Stimulated activated CD4-positive, alpha-beta T cell treated with anti-CD3 and anti-CD28 coated beads, Interleukin-2, amount 100 ng/mL, for 24 hours (primary cell): ENCODE measurements at places on chromosomes 5 and 9.

- DNase-seq, result peak; percentile 97
These were observed at the start of gene FAM193B for GRCh38 chr5:177554474-177555111. FAM193B (minus strand) TSS chr5:177554563; CDS start chr5:177554458, 105 bp downstream.

GRCh38 chr9:117116084-117116483, 298.8 kb downstream of the ASTN2 start:
- DNase-seq, result no peak

DNA sequence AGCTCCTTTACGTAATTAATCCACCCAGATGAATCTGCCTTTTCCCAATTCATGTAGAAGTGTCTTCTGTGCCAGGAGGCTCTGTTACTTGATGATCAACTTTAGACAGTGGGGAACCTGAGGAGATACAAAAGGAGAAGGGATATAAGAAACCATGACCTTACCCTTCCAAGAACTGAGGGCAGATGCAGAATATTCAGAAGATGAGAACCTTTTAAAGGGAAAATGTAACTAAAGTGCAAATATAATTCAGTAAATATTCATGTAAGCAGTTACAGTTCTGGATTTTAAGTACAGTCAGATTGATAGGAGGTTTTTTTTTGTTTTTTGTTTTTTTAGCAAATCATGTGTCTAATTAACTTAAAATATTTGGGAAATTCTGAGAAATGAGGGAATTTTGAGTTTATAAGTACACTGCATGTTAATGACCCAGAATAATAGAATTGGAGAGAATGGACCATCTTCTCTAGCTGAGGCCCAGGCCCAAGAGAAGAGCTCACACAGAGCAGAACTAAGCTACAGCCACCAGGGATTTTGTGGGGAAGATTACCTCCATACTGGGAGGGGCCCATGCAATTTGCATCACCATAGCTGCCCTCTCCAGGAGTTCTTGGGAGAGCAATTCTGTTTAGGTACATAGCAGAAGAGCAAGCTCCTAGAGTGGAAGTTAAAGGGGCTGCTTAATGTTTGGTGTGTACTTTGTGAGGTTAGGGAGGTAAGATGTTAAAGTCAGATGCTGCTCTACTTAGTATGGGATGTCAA, 61.5 kb downstream of the SV2C start:
- DNase-seq, result no peak

DNA sequence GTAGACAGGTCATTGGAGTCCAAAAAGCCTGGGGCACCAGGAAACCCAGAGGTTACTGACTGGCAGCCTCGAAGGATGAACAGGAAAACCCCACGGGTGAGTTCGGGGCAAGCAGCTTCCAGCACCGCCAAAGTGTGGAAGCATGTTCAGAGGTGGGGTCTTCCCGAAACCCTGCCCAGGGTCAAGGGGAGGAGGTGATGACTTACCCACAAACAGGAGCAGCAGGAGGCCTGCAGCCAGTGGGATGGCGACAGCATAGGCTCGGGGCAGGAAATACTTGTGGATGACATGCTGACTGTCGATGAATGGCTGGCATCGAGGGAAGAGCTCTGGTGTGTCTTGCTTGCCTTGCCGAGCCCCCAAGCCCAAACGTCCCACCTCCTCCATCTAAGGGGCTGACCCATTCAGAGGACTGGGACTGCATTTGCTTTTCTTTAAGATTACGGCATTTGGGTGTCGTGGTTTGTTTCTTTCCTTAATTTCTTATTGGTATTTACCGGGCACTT, 1.3 kb downstream of the DPM2 start:
- DNase-seq, result no peak

DNA sequence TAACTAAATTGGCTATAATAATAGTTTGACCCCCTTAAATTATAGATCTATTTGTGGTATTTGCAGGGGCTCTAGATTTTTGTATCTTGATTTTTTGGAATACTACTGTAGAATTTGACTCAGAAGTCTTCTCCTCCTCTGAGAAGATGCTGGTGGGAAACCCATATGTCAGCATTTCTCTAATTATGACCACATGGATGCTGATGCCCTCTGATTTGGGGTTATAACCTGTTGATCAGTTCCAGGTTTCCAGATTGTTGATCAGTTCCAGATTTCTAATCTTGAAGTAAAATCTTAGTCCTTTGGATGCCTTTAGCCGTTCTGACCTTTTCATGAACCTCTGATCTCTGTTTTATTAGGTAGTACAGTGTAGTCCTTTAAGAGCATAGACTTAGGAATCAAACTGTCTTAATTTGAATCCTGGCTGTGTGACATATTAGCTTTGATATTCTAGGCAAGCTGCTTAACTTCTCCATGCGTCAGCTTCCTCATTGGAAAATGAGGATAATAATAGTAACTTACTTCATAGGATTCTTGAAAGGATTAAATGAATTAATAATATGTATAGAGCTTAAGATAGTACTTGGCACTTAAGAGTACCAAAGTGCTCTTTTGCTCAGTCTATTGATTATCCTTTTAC, 8.1 kb downstream of the FSD1L start:
- DNase-seq, result no peak

DNA sequence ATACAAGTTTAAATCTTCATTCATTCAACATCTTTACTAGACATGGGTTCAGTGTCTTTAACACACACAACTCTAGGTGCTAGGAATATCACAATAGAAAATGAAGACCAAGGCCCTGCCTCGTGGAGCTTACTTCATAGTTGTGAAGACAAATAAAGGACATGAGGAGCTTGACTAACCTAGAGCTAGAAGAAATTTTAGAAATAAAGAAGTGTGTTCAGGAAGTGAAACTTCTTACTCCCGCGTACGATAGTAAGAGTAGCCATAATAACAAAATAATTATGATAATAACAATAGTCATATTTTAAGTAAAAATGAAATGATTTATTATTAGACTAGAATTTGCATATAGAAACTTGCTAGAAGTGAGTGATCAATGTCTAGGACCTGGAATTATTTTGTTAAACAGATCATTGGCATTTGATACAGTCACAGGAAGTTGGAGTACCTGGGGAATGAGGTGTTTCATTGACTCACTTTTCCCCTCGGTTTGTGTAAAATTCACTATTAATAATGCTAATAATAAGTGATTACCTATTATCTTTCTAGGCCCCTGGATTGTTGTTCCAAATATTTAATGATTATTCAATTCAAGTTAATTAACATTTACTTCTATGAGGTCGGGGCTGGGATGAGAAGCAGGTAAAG, 331.3 kb downstream of the NSG2 start:
- DNase-seq, result no peak

GRCh38 chr5:159061179-159061796, 38.4 kb downstream of the EBF1 start:
- DNase-seq, result no peak

- DNase-seq, result no peak
These were observed 26.2 kb downstream of the TYRP1 start for GRCh38 chr9:12719431-12719830.

DNA sequence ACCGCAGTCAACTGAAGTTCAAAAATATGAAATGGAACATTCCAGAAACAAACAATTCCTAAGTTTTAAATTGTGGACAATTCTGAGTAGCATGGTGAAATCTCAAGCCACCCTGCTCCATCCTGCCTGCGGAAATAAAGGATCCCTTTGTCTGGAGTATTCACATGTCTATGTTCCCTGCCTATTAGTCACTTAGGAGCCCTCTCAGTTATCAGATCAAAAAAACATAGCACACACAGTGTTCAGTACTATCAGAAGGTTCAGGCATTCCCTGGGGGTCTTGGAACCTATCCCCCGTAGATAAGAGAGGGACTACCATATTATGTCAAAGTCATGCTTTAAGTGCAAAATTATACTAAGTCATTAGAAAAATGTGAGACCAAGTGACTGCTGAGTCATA, 300.8 kb downstream of the SEMA5A start:
- DNase-seq, result no peak

GRCh38 chr9:74576176-74576575, 79.0 kb downstream of the RORB start:
- DNase-seq, result no peak

DNA sequence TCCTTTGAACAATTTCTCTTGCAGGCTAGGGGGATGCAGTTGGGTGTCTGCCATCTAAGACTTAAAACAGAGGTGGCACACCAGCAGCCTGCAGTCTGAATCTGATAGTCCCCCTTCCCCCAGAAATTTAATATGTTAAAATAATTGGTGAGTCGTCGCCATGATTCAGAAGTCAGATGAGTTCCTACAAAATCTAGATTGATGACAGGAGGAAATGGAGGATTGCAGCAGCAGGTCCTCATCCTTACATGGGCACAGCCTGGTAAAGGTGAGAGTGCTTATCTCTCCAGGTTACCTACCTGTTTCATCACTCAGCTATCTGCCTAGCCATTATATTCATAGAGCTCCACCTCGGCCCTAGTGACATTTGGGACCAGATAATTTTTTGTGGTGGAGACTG, 112.3 kb downstream of the PCSK1 start:
- DNase-seq, result no peak

DNA sequence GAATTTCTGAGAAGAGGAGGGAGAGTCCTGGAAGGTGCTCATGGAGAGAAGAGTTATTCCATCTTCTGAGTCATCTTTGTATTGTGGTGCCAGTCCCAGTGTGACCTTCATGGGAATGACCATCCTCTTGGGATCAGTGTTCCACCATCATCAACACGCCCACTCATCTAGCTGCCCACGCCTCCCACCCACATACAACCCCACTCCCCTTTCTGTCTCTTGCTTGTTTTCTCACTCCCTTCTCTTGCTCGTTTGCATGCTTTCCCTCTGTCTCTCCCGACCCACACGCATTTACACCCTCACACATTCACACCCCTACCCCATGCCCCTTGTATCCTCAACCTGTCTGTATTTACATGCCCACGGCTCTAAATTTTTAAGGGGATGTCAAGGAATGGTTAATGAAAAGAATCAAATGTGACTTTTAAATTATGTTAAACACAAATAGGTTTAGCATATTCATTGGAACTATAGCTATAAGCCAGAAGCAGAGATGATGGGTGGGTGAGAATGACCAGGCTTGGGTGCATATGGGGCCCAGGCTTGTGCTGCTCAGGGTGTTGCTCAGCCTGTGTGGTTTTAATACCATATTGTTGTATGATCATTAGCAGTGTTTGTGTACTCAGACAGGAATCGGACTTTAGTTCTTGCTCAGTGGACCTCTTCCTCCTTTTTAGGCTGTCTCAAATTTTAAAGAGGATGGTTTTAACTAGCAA, 160.4 kb downstream of the ARHGAP26 start:
- no peak for DNase-seq

- DNase-seq, result no peak
These were observed 194.0 kb downstream of the HTR1A start for GRCh38 chr5:63768221-63768620.

DNA sequence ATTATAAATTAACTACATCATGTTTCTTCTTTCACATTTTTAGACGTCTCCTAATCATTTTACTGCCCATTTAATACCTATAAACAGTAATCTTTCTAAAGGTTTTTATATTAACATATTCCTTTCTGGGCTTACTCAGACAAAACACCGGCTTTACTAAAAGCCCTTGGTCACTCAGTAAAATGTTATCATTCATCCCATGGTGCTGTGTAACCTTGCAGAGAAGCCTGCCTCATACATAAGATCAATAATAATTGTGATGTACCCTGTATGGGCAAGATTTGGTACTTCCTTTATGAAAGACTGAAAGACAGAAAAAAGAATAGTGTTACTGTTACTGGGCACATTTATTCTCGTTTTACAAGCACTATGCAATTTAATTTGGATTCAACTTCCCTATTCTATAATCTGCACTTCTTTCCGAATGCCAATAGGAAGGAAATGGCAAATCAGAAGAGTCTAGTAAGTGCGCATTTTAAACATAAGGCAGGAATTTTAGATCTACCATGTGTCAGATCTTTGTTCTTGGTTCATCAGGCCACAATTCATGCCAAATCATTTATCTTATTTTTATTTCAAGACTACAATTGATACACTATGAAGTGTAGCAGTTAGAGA, 522.2 kb downstream of the CSNK1G3 start:
- no peak for DNase-seq

DNA sequence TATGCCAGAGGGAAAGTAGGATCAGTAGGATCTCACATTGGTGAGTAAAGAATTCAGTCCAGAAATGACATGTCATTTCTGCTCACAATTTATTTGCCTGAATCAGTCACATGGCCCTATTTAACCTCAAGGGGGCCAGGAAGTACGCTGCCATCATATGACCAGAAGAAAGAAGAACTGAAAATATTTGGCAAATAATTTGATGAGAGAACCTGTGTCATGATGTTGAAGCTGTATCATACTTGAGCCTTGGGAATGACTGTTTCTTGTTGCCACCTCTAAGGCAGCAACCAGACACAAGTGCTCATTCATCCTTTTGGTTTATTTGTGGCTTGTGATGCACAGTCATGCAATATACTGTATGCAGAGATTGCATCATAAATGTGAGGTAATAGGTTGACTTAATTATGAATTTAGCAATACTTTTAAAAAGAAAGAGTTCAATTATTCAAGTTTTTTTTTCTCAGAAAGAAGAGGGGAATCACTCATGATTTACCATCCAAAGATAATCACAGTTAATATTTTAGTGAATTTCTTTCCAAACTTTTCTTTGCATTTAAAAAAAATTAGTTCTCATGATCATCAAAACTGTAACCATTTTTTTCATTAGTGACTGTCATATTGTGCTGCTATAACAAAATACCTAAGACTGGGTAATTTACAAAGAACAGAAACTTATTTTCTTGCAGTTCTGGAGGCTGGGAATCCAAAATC, 8.2 kb upstream of the ZFYVE16 start:
- DNase-seq, result no peak

GRCh38 chr5:6827526-6828219, 114.4 kb downstream of the TENT4A start:
- DNase-seq, result peak; percentile 54

DNA sequence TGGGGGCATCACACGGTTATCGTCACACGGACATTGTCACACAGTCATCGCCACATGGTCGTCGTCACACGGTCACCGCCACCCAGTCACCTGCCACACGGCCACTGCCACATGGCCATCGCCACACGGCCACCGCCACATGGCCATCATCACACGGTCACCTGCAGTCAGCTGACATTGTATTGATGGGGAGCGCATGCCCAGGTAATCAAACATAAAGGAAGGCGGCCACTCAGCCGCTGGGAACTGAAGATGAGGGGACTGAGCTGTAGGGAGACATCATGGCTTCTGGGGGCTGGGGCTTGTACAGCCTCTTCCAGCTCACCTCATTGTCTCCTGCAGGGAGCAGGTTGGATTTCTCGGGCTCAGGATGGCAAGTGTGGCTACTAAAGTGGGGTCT, 49.2 kb downstream of the MRPL36 start:
- no peak for DNase-seq

GRCh38 chr9:35932735-35933134, 23.4 kb downstream of the SPAAR start:
- DNase-seq, result no peak

- no peak for DNase-seq
These were observed 19.3 kb upstream of the ISCA1 start for GRCh38 chr9:86301686-86302085.

GRCh38 chr5:132481596-132482211, 8.9 kb downstream of the IRF1 start:
- no peak for DNase-seq

DNA sequence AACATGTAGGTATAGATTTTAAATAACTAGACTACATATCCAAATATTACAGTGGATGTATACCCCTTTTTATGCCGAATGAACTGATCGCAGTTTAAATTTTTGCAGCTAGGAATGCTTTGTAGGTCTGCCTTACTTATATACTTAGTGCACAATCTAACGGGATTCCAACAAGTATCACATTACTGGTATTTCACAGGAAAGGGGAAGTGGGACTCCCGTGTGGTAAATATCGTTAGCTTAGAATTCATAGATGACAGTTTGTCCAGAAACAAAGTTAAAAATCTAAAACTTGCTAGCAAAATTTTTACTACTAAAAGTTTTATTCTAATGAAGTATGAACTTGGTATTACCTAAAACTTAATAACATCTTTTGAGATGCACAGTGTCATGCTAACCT, 193.5 kb upstream of the TLX3 start:
- DNase-seq, result no peak
